ENCODE measurements at places on chromosomes 12 and 14.
A peak's percentile ranks its signal among the peaks of the same experiment; 100 is the strongest.

GRCh38 chr14:59020382-59020781 lies 168.1 kb upstream of the DAAM1 start:
- DNase-seq = no peak

GRCh38 chr12:4031703-4032291 lies 158.6 kb upstream of the PARP11 start:
- no peak for DNase-seq

DNA sequence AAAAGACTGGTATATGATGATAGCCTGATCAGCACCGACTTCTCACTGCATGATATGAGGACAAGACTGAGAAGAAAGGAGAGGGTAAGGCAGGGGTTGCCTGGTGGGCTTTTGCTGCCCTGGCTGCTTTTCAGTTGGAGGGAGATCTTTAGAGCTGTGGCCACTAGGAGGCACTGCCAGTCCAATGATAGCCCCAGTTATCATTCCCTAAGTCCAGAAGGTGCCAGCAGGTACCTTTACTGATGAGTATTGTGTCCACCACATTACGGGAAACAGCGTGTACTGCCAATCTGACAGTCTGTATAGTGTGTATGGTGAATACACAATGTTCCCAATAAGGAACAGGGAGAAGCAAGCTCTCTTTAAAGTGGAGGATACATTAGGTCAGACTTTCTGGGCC lies 55.8 kb upstream of the CCDC175 start:
- DNase-seq = peak; percentile 5

DNA sequence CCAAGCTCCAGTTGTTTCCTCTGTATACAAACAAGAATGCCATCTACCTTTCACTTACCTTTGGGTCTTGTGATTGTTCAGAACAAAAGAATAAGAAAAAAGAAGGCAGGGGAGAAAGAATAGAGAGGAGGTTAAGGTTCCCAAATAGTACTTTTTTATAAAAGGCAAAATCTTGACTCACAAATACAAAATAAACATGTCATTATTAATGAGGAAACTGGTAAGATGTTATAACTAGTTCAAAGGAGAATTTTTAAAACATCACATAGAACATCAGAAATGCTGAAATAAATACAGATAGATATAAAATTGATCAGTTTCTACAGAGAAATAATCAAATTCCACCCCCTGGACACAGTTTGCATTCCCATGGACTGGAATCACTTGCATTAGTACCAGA lies 446.7 kb upstream of the CCDC196 start:
- DNase-seq = no peak

DNA sequence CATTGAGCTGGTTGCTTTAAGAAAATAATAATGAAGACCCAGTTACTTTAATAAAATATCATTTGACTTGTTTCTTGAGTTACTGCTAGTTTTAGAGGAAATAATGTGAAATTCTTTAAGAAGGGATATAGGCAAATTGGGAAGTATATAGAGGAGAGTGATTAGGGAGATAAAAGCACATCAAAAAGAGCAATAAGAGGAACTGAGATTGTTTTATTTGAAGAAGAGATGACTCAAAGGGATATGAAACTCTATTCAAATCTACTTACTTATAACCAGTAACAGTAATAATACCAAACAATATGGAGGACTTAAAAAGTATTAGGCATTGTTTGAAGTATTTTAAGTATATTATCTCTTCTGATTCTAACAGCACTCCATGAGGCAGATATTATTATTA lies 37.1 kb downstream of the LRRK2 start:
- DNase-seq = no peak

GRCh38 chr14:31962920-31963319 lies 114.2 kb upstream of the ARHGAP5 start:
- DNase-seq = no peak

- peak; percentile 82 for DNase-seq
Observed at GRCh38 chr14:55051423-55052268, at the start of gene MAPK1IP1L. MAPK1IP1L (plus strand) TSS chr14:55051647; CDS start chr14:55061684, 10,037 bp downstream.

DNA sequence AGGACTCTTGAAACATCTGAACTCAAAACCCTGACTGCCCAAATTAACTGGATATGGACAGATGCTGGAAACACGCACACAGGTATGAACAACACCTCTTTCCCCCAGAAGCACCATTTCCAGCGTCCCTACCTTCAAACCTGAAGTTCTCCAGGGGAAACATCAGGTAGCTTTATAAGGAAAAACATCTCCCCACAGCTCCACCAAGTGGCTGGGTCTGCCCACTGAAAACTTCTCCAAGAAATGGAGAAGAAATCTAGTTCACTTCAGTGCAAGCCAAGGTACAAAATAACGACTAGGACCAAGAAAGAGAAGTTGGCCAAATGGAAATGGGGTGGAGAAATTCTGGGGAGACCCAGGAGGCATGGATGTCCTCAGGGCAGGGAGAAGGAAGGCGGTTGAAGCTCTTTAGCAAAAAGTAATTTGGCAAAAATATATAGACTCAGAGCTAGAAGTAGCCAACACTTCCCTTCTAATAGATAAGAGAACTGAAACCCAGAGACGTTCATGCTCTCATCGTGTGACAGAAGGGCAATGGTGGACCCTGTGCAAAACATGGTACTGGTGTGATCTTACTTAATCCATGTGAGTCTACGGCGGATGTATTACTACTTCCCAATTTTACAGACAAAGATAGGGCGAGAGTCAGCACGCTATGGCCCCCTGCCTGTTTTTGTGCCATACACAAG lies 10.5 kb upstream of the NUAK1 start:
- no peak for DNase-seq

- no peak for DNase-seq
Observed at GRCh38 chr12:83183132-83183531, 496.4 kb downstream of the TMTC2 start.

GRCh38 chr12:98328467-98328866 lies 186.9 kb upstream of the TMPO start:
- no peak for DNase-seq

- DNase-seq = no peak
Observed at GRCh38 chr12:63875703-63876102, 31.2 kb downstream of the SRGAP1 start.

DNA sequence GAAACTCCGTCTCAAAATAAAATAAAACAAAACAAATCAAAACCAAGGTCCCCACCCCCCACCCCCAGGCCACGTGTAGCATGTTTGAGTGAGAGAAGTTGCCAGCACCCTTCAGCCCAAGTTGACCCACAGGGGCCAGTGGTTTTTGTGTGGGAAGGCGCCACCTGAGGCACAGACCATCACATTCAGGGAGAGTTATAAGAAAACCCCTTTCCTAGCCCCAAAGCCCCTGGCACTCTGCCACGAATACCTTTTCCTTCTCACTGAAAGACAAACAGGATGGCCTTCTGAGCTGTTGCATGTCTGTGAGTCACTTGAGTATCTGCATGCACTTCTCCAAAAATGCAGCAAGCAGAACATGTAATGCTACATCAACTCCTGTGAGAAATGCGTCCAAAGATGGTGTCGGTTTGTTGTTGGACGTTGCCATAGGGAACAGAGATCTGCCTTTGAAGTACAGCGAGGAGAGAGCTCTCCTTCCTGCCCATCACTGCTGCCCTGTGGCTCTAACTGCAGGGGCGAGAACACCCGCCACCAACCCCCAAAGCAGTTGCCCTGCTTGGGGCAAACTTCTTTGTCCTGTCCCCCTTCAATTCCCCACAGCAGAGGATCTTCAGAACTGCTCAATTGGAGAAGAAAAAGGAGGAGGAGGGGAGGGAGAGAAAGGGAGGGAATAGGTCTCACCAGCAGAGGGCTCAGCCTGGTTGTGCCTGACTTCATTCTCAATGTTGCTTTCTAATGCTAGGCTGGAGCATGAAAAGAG lies 2.7 kb upstream of the TRAF3 start:
- DNase-seq = peak; percentile 61

DNA sequence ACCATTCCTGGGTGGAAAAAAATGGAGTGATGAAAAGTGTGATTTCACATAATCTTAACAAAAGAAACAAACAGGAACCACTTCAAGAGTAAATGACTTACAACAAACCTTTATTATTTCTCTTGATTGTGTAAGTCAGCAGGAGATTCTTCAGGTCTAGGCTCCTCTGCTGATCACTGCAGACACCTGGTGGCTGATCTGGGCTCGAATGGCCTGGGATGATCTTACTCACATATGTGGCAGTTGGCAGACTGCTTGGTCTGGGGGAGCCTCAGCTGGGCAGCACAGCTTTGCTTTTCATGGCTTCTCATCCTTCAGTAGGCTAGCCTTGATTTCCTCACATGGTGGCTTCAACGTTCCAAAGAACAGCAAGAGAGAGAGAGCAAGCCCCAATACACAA lies 215.4 kb upstream of the PRICKLE1 start:
- DNase-seq = no peak

- DNase-seq = no peak
Observed at GRCh38 chr12:2250797-2251196, 198.0 kb downstream of the CACNA1C start.

DNA sequence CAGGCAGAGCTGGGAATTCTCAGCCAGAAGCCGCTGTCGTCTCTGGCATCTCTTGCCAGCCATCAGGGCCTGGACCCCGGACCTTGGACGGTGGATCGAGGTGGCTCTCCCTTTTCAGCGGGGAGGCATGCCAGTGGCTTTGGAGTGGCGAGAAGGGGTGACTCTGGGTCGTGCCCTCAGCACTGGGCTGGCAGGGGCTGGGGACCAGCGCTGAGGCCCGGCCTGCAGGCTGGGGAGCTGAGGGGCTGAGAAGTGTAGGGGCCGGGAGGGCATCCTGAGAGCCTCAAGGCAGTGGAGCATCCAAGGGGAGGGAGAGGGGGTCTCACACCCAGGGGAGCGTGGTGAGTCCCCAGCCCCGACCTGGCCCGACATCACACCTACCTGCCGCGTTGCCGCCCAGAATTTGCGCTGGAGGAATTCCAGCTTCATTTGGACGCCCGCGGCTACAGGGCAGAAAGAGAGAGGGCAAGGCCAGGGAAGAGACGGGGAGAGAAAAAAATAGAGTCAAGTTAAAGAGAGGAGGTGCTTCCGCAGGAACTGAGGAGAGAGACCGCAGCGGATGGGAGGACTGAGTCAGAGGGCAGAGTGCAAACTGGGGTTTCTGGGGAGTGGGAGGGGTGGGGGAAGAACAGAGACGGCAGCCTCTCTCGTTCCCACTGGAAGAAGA lies 9.0 kb upstream of the LRTM2 start:
- no peak for DNase-seq

GRCh38 chr12:90355711-90356355 lies 599.1 kb downstream of the CCER1 start:
- DNase-seq = no peak

- peak; percentile 24 for DNase-seq
Observed at GRCh38 chr14:56659964-56660551, 80.5 kb downstream of the TMEM260 start.

DNA sequence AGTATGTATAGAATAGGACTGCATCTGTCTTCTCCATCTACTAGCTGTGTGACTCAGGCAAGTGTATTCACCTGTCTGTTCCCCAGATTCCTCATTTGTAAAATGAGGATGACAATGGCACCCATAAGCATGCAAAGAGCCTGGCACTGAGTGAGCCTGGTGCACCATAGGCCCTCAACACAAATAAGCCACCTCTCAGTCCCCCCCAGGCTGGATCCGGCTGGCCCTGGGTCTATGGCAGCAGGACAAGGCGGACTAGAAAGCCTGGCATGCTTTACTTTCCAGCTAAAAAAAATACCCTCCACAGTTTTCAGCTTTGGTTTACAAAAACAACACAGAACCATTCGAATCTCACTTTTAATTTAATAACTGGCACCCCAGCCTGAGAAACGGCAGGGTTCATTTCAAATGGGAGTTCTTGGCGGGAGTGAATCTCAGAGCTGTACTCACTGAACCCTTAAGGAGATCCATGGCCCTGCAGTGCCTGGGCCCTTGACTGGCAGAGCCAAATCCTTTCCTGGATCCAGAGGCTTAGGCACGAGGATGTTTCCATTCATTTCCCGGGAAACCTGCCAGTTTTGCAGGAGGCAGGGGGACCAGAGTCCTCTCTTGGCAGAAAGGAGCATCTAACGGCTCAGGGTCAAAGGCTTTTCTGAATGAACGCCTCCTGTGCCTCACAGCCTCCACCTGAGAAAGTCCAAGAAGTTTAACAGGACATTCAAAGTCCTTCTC lies 17.7 kb downstream of the SYNE3 start:
- peak; percentile 78 for DNase-seq

- no peak for DNase-seq
Observed at GRCh38 chr12:79997096-79997791, 62.3 kb upstream of the PPP1R12A start.

GRCh38 chr12:47577206-47577989 lies 128.4 kb downstream of the RPAP3 start:
- DNase-seq = no peak

GRCh38 chr14:76810953-76811400 lies 1.7 kb downstream of the ANGEL1 start:
- DNase-seq = no peak

GRCh38 chr12:22812531-22812930 lies 187.6 kb downstream of the ETNK1 start:
- no peak for DNase-seq

DNA sequence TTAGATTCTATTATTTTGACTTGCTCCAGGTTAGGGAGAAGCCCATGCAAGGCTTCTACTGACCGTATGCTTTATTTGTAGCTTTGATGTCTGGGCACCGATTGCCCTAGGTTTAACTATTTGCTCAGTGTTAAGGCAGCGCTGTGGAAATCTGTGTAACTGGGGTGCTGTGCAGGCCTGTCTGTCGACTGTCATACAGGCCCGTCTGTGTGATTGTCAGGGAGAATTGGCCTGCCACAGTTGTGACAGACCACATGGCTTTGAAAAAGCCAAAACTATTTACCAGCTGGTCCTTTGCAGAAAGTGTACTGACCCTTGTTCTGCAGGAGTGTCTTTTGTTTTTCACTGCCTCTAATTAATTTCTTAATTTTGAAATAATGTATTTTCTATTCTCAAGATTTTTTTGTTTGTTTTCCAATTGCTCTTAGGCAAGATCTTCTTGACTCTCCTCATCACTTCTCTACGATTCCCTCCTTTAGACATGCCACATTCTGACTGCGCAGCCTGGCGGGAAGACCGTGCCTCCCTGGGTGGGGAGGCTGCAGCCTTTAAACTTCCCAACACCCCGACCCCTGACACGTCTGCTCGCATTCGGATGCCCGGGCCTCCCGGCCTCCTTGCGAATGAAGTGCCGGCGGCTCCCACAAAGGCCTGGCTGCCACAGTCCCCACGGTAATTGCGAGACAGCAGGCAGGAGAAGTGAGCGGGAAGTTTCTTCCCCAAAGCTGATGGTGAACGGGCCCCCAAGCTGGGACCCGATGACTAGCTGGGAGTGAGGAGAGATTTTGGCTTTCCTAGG lies 99.0 kb upstream of the EVL start:
- no peak for DNase-seq

GRCh38 chr14:58428118-58428683 lies 682 bp downstream of the KIAA0586 start:
- DNase-seq = peak; percentile 36

- no peak for DNase-seq
Observed at GRCh38 chr12:91404441-91404840, 221.8 kb upstream of the DCN start.

Measured in NCI-H446 treated with DMSO at 0.1 percent for 48 hours (cell line).